ENCODE measurements at places on chromosomes 3 and 15.
A peak's percentile ranks its signal among the peaks of the same experiment; 100 is the strongest.

GRCh38 chr3:189108735-189109134, 63.0 kb upstream of the TPRG1 start:
- DNase-seq: no peak

DNA sequence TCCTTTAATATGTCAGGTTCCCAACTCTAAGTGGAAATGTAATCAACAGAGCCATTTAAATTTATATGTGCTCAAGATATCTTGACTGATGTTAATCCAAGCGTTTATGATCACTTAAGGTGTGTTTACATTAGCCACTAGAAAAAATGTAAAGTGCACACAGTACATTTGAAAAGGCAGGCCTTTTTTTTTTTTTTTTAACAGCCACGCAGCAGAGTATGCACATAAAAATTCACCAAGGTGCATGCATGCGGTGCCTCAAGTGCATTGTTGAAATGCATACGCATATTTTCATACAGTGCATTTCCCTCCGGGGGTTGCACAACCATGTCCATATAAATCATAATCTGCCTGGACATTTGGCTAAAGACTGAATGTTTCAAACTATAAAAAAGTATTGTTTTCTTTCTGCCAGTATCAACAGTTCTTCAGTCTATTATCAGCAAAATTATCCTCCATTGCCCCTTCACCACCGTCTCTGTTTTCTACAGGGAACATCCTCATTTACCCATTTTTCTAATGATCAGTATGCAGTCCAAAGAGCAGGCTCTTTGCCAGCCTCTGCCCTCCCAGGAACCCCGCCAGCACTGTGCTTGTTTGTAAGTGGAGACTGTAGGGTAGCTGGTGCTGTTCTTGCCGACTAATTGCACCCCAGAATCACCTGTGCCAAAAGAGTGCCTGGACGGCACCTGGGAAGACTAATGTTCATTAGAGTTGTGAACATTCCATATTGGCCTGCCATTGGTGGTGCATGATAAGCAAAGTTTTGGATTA, 611.2 kb upstream of the CFAP20DC start:
- no peak for DNase-seq

DNA sequence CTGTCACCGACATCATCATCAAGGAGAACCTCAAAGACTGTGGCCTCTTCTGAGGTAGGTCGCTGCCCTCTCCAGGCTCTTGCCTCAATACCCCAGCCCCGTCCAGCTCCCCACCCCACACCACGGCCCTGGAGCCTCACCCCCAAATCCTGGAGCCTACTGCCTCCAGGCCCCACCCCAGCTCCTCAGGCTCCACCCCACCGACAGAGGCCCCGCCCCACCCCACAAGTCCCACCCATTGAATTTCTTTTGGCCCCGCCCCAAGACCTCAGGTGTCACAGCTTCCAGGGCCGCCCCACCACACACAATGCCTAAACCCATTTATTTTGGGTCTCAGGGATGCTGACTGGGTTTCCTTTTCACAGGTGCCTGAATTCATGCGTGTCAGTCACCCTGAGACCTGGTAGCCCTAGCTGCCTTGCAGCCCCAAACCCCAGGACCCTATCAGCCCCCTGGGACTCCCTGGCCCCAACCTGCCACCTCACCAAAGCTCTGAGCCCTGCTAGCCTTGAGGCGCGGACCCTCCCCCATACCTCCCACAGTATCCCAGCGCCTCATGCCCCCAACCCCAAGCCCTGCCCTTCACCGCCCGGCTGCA, 3.6 kb downstream of the GNAT1 start:
- no peak for DNase-seq

DNA sequence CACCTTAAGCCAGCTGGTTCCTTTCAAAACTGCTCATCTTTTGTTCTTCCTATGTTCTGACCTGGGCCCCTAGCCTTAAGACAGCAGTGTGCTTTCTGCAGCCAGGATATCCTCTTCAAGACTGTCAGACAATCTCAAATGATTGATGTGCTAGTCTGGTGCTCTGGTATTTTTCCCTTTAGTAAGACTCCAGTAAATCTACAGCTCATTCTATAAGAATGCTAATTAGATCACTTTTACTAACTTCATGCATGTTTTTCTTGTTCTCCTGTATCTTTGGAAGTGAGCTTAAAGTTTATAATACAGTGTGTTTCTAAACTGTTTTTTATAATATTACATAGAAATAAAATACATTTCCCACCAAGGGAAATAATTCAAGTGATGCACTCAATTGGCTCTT, 220.9 kb upstream of the NANOGP8 start:
- no peak for DNase-seq

GRCh38 chr3:71754610-71755253, 1.1 kb downstream of the GPR27 start:
- peak; percentile 31 for DNase-seq

DNA sequence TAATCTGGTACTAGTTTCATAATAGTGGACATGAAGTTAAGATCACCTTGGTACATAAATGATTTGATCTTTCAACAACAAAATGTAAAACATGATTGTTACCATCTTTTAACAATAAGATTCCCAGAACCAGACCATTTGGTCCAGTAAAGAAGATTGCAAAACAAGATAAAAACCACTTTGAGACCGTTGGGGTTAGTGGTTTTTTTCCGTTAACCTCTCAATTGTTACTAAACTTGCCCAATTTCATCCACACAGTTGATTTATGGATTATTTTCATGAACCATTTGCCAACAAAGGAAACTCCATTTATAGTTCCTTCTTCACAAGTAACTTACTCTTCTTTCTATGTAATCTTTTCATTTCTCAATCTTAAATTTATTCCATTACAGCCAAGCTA, 53.8 kb downstream of the ATP8B4 start:
- DNase-seq: no peak

DNA sequence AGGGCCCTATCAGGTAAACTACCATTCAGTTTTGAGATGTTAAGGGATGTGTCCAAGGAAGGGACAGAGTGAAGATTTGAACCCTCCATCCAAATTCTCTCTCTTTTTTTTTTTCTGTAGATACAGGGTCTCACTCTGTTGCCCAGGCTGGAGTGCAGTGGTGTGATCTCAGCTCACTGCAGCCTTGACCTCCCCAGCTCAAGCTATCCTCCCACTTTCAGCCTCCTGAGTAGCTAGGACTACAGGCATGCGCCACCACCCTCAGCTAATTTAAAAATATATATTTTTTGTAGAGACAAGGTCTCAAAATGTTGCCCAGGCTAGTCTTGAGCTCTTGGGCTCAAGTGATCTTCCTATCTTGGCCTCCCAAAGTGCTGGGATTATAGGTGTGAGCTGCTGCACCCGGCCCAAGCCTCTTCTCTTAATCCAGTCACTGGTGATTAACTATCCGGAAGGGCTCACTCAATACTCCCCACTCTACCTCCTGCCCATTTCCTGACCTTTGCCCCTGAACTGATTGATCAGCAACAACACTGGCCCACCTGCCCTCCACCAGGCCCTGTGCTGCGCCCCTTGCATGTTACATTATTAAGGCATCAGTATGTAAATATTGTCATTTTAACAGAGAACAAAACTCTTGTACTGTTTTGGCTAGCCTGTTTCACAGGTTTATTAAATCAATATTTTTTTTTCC, 164.7 kb downstream of the CTNNB1 start:
- peak; percentile 50 for DNase-seq

GRCh38 chr15:98744506-98744905, 96.2 kb downstream of the IGF1R start:
- peak; percentile 98 for DNase-seq

GRCh38 chr3:16304061-16305010, 39.3 kb downstream of the OXNAD1 start:
- DNase-seq: no peak

GRCh38 chr15:38874464-38874863, 309.9 kb upstream of the RASGRP1 start:
- DNase-seq: no peak

DNA sequence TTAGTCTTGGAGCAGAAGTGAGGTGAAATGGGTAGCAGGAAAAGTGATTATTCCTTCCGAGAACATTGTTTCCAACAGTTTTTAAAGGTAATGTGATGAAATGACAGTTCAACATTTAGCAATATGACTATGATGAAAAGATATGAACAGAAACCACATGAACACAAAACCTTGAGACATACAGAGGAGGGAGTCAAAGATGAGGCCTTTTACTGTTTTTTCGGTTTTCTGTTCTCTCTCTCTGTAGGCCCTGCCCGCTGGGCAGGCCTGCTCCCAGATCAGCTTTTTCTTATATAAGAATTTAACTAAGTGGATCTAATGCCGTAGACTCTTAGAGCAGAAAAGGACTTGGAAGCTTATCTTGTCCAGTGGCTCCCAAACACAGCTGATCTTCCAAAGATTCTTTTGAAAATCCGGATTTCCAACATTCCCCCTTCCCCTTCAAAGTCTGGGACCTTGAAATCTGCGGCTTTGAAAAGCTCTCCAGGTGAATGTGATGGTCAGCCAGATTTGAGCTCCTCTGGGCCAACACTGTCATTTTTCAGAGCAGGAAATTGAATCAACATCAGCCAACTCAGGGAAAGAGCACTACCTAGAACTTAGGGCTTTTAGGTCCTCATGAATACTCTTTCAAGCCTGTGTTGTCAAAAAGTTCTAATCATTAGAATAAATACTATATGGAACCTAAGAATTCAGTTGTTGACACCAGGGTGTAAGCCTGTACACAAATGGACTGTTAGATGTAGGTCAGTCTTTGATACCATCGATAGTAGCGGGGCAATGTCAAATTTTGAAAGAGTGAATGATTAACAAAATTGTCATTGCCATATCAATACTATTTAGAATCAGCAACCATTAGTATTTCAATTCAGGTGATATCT, 372.7 kb downstream of the SHQ1 start:
- DNase-seq: no peak

DNA sequence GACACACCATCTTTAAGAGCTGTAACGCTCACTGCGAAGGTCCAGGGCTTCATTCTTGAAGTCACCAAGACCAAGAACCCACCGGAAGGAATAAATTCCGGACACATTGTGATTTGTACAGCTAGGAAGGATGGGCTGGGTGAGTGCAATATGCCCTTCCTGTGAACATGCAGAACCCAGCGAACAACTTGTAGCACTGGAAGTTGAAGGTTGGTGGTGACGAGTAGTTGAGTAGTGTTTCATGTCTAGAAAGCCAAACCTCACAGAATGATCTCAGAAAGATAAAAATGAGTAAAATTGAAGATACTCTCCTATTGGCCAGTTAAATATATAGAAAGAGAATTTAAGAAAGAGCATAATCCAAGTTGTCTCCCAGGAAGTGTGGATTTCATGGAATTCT, 462.2 kb upstream of the CFAP20DC start:
- no peak for DNase-seq

Data from NCI-H524 (cell line).